Keratinocyte (primary cell): ENCODE measurements at places on chromosomes 2 and 18.

- no peak for DNase-seq
Measured at GRCh38 chr2:142901780-142902179, 24.3 kb downstream of the KYNU start.

- DNase-seq: no peak
Measured at GRCh38 chr2:96528700-96529375, 7.7 kb upstream of the ARID5A start.

- DNase-seq: peak; percentile 7
Measured at GRCh38 chr18:59459369-59460071, 100.5 kb upstream of the LMAN1 start.

DNA sequence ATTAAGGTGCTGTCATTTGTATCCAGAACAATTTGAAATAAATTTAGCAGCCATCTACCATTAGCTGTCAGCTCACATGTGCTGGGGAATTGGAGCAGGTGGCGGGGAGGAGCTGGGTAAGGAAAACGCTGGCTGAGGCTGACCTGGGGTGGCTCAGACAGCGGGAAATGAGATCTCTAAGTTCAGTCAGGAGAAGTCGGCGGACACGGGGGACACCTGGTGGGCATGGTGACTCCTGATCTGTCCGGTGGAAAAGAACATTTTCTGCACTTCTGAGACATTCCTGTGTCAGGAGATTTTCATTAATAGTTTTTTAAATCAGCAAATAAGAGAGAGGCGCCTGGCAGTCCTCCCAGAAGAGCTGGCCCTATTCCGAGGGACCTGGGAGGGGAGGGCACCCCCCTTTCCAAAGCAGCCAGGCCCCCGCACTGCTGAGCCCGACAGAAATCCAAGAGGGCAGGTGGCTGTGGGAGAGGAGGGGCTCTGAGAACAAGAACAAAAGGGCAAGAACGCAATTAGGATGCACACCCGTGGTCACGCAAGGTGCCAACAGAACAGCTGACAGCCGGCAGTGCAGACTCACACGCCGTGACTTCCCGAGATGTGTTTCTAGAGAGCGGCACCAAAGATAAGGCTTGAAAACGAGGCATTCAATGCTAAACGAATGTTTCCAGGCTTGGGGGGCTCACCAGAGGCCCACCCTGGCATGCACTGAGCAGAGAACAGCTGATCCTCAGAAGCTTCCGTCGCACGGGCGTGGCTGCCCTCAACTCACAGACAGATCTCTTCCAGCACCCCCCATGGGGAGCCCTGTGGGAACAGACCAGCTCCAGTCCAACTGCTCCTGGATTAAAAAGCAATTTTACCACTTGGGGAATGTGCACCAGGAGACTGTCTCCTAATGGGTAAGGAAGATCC, 26.4 kb downstream of the SLC66A2 start:
- DNase-seq: no peak

DNA sequence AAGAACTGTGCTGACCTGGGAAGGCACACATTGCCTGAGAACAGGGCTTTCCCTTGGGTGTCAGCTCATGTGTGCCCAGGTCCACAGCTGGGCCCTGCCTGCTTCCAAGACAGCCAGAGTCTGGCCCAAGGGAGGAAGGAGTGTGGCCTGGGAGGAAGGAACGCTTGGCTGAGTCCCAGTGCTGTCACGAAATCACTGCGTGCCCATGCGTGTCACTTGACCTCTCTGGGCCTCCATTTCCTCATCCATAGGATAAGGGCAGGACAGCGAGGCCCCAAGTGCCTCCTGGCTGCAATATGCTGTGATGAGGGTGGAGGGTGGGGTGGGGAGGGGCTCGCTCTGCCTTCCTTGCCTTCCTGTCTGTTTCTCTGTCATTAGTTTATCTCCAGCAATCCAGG, 642 bp upstream of the KCNK3 start:
- DNase-seq: no peak

DNA sequence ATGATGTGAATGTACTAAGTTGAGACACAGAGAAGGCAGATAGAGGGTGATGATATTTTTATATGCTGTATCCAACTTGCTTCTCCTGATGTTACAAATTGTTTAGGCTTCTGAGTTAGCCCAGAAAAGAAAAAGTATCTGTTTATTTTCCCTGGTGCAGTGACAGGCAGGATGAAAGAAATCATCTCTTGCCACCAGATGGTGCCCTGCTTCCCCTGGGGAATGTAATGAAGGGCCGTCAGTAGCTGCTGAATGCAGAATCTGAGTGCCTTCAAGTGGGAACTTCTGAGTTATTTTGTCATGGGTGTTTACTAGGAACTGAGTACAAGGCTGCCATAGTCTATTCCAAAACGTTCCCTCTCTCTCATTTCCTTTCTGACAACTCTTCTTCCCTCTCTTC, 525.6 kb downstream of the MBD2 start:
- DNase-seq: no peak

DNA sequence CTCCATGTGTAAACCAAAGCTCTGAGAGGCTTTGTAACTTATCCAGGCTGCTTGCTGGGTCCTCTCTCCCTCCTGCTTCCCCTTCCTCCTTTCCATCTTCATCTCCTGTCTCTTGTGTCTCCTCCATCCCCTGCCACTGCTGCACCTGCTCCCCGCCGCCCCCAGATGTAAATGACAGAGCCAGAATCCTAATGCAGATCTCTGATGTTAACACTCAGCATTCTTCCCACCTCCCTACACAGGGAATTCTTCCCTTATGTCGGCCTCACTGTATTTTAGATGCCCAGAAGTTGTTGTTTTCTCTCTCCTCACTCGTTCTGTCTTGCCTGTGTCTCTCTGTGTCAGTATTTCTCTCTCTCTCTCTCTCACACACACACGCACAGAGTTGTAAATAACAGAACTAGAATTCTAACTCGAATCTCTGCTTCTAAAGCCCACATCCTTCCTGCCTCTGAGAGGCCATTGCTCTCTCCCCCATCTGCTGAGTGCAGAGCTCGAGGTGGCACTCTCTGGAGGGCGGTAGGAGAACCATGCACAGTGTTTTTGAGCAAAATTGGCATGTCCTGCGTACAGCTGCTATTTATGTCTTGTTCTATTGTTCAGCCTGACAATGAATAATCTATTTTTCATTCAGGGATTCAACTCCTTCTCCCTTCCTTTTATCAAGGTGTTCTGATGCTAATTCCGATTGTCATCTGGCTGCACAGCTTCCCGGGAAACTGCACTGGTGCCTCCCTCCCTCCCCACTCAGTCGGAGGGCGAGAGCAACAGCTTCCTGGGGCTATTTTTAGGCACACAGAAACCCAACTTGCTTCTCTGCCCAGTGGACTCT, 219.9 kb downstream of the SH3RF3 start:
- DNase-seq: no peak

DNA sequence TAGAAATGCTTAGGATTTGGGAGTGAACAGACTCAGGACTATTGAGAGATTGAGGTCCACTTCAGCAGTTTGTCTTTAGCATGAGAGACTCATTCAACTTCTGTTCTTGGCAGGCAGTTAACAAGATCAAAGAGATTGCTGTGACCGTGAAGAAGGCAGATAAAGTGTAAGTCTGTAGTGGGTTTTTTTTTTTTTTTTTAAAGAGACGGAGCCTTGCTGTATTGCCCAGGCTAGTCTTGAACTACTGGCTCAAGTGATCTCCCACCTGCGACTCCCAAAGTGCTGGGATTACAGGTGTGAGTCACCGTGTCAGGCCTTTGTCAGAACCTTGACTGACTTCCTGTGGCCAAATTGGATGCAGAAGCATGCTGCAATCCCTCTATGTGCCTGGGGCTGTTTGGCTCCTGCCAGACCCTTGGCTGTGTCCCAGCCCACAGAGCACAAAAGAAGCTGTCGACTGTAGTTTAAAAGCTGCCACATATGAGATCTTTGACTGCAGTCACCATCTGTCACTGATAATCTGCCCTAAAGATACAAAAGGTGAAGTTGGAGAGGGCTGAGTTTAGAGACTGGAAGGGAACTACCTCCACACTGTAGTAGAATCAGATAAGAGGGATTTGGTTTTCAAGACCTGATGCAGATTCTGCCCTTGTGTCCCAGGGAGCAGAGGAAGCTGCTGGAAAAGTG, 9.9 kb downstream of the CCT7 start:
- DNase-seq: peak; percentile 45

- DNase-seq: no peak
Measured at GRCh38 chr18:48355276-48356115, 53.7 kb downstream of the ZBTB7C start.

DNA sequence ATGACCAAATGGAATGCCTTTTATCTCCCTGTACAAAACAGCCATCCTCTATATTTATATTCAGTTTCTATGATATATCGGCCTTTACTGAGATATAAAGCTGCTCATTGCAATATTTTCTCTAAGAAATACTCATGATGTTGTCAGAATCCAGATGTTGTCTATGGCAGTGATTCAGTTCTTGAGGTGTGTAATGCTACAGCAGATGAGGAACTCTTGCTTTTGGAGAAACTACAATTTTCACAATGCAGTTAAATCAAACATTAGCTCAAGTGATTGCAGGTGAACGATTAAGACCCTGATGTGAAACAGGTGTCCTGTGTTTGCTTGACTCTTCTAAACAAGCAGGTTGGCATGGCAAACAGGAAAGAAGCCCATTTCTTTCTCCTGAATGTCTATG, 256.2 kb upstream of the CDH20 start:
- no peak for DNase-seq

GRCh38 chr2:12651641-12652040, 65.1 kb upstream of the TRIB2 start:
- DNase-seq: no peak

GRCh38 chr18:24491927-24492834, 31.7 kb downstream of the HRH4 start:
- DNase-seq: no peak

DNA sequence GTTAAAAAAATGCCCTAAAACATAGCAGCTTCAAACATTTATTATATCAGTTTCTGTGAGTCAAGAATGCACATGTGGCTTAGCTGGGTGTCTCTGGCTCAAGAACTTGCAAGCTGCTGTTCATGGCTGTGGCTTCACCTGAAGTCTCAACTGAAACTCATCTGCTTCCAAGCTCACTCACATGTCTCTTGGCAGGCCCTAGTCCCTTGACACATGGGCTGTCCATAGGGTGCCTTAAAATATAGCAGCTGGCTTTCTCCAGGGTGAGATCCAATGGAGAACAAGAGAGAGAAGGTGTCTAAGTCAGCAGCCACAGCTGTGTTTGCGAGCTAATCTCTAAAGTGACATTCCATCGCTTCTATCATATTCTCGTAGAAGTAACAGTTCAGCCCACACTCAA, 152.8 kb downstream of the DSEL start:
- DNase-seq: no peak

- no peak for DNase-seq
Measured at GRCh38 chr2:207777124-207777523, 7.4 kb upstream of the FZD5 start.

DNA sequence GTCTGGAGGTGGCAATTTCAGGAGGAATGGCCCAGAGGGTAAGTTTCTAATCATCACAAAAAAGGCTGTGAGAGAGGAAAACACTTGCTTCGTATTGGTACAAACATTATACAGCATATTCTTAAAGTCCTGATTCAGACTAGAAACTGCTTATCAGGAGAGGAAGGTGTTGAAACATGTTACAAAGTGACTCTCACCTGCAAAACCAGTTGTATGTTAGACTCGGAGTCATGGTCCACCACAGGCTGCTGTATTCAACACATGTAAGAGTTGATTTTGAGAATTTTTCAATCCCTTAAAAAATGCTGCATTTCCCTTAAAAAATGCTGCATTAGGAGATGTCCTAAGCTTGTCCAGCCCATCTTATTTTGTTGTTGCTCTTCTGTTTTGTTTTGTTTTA, 61.5 kb downstream of the MBP start:
- DNase-seq: no peak

DNA sequence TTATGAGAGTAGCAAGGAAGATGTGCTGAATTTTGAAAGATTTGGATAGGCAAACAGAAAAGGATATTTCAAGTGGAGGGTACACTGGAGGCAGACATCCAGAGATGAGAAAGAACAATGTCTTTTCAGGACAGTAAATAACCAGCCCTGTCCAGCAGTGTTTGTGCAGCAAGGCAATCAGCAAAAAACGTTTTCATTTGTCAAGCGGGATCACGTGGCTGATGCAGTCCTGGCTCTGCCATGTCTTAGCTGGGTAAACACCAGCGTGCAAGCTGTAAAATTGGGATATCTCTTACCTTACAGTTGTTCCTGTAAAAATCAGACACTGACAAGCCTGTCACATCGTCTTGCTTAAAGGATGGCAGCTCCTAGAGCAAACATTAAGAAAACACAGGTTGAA, 67.8 kb downstream of the CWC22 start:
- DNase-seq: no peak

GRCh38 chr18:34085140-34085739, 139.5 kb downstream of the NOL4 start:
- DNase-seq: no peak

DNA sequence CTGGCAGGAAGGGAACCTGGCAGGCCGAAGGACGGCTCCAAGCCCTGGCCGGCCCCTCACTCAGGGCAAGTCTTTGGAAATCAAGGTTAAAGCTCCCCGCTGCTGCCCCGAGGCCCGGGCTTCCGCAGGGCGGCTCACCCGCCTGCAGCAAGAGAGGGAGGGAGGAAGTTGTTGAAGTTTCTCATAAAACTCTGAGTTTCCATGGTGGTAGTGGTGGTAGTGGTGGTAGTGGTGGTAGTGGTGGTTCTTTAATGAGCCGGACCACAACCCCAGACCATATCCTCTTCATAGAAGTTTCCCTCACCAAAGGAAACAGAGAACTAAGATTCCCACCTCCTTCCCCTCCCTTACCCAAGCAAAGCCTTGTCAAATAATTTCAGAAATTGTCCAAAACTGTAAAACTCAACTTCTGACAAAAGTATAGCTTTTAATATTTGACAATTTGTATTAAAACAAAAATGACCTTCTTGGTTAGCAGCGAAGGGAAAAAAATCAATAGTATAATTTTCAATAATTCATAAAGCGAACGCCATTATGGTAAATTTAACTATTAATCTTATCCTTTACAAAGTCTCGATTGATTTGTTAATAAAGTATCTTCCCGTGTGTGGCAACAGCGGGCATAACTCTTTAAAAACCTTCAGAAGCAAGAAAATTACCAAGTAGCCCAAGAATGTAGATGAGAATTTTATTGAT, 1.5 kb upstream of the HOXD10 start:
- no peak for DNase-seq

GRCh38 chr2:20016346-20016745, 3.9 kb upstream of the MATN3 start:
- no peak for DNase-seq

GRCh38 chr2:180061085-180061484, 54.0 kb upstream of the CWC22 start:
- DNase-seq: no peak
